Thyroid gland (tissue), 4 donors: ENCODE measurements at places on chromosomes 12 and 14. TPM values are rescaled to one million over a fixed set of nuclear protein-coding genes. Genes with fewer than 3 reads are reported as not detected.

DNA sequence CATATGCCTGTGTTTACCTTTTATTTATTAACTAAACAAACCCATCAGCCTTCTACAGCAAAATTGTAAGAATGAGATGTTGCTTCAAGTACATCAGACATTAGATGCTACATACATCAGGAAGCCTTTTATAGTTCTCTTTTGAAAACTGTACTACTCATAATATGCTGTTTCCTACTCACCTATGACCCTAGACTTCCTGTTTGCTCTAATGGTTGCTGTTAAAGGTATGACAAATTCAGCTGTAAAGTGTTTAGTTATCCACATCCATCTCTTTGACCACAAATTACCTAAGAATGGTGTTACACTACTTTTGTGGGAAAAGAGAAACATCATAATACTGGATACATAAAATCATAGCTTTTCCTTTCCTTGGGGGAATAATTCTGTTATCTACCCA is 220.0 kb downstream of the RAD51B start:
- H3K4me1 ChIP-seq, result peaks cover 32% of the 10 kb centered on the region
- no peaks in the 10 kb centered on the region for H3K27me3 ChIP-seq
- no peak overlapping the region for H3K27ac ChIP-seq
- H3K36me3 ChIP-seq, result no peaks in the 10 kb centered on the region
- DNase-seq, result no peak

- H3K27ac ChIP-seq, result no peak overlapping the region
- DNase-seq, result no peak
- peaks cover 9% of the 10 kb centered on the region for H3K36me3 ChIP-seq
Observed at GRCh38 chr14:73686901-73687300, 27.3 kb downstream of the PNMA1 start.

- H3K4me3 ChIP-seq, result no peak overlapping the region
- no peaks in the 10 kb centered on the region for H3K4me1 ChIP-seq
- DNase-seq, result no peak
- no peak overlapping the region for H3K27ac ChIP-seq
- no peaks in the 10 kb centered on the region for H3K36me3 ChIP-seq
Observed at GRCh38 chr12:131683266-131684014, 27.4 kb upstream of the SFSWAP start.

DNA sequence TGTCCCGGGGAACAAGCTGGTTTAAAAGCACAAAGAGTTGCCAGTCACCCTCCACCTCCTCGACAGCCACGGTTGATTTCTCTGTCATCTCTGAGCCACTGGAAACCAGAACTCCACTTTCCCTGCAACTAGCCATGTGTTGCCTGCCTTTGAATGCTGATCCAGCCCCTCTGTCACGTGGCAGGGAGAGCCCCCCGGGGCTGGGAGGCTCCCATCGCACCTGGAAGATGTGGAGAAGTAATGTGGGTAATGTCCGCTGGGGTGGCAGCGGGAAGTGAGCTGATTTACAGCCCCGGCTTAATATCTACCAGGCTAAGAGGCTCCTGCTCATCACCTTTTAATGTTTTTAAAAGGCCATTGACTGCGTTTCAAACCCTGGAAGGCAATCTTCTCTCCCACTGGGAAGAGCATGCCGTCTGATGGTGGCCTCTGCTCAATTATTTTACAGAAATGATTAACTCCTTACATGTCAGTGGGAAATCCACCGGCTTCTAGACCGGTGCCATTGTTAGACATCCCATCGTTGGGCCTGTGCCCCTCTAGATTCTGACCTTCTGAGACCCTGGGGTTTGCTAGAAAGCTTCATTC is 7.4 kb downstream of the PRIMA1 start:
- H3K4me1 ChIP-seq, result no peaks in the 10 kb centered on the region
- no peaks in the 10 kb centered on the region for H3K27me3 ChIP-seq
- H3K36me3 ChIP-seq, result no peaks in the 10 kb centered on the region
- DNase-seq, result peak; percentile 21
- no peak overlapping the region for H3K4me3 ChIP-seq

- no peak for DNase-seq
- H3K36me3 ChIP-seq, result no peaks in the 10 kb centered on the region
- no peak overlapping the region for H3K4me3 ChIP-seq
- peak overlapping the region; percentile 68 for H3K27ac ChIP-seq
- H3K4me1 ChIP-seq, result peaks cover 59% of the 10 kb centered on the region
Observed at GRCh38 chr12:108307006-108307405, 32.1 kb downstream of the CMKLR1 start.

DNA sequence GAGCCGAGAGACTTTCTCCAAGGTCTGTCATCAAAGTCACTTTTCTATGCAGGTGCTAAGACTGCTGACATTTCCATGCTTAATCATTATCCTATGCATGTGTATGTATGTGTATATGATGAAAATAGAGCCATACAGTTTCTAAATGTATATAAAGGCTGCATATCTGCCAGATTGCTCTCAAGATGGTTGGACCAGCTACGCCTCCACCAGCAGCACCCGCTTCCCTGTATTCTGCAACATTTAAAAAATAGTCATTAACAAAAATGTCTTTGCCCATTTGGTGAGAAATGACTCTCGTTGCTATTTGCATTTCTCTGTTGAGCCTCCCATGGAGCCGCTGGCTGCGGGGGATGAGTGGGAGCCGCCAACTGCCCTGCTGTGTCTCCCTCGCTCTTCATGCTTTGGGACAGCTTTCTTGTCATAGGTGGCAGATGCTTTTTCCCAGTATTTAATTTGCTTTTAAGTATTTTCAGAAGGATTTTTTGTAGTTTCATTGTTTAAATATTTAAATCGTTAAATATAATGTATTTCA is 54.7 kb downstream of the DYNC1H1 start:
- no peaks in the 10 kb centered on the region for H3K4me1 ChIP-seq
- peaks cover 98% of the 10 kb centered on the region for H3K36me3 ChIP-seq
- H3K27me3 ChIP-seq, result no peaks in the 10 kb centered on the region
- H3K4me3 ChIP-seq, result no peak overlapping the region

Gene DCP1B
- 22.0 TPM for total RNA-seq
